Uterus (tissue), 4 donors: ENCODE measurements at places on chromosomes 5 and 9. TPM values are rescaled to one million over a fixed set of nuclear protein-coding genes. Genes with fewer than 3 reads are reported as not detected.

DNA sequence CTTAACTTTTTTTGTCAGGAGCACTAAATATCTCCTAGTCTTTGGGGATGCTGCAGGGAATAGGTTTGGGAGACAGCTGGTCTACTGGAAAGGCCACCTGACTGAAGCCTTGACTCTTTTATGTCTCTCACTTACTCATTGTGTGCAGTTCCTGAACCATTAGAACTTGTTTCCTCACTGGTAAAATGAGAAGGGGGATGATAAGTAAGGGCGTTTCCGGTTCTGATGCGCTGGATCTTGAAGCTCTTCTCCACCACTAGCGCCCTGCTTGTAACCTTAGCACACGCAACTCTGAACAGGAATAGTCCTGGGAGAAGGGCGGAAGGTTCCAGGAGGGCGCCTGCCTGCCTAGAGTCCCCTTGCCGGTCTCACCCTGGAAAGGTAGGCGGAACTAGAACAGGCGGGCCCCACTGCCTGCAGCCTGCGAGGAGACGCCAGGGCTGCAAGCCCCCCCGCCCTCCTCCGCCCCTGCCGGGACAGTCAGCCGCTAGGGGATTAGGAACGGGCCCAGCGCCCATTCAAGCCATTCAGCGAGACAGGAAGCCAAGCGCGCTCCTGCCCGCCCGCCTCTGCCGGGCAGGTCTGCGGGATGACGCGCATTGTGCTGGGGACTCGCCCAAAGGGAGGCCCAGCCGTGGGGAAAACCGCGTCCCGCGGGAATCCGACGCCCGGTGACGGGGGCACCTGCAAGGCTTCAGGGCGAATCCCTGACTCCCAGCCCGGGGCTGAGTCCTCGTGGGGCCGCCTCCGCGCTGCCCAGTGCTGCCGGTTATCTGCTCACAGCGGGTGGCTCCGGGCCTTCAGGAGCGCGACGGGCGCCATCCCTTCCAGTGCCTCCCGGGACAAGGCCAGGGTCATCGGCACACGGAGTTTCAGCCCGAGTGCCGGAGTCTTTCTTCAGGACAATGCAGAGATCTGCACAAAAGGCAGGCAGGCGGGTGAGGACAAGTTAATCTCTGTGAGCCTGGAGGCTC lies 44.0 kb upstream of the XPA start:
- peak; percentile 46 for DNase-seq
- no peaks in the 10 kb centered on the region for H3K4me1 ChIP-seq

- no peak for DNase-seq
- no peaks in the 10 kb centered on the region for H3K36me3 ChIP-seq
- H3K4me3 ChIP-seq = peak overlapping the region; percentile 94
- H3K4me1 ChIP-seq = peaks cover 17% of the 10 kb centered on the region
These were observed 668 bp downstream of the ETF1 start for GRCh38 chr5:138542180-138542955.

- no peak overlapping the region for H3K4me3 ChIP-seq
- DNase-seq = no peak
- no peaks in the 10 kb centered on the region for H3K36me3 ChIP-seq
- no peaks in the 10 kb centered on the region for H3K27me3 ChIP-seq
These were observed 323.1 kb upstream of the KCNN2 start for GRCh38 chr5:114038756-114039155.

DNA sequence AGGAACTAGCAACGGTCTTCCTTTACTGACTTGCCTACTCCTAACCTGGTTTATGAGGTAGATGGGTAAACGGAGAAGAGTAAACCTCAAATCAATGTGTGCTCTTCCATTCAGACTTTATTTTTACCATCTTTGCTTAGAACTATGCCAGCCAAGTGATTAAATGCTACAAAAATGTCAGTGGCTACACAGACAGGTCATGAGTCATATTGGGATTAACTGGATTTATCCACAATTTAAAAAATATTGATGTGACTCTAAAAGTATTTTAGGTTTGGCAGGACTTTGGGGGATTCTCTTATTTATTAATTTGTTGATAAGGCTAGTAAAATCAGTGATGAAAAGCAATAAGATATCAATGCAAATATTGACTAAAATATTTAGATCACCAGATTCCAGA lies 275.0 kb downstream of the PLK2 start:
- no peaks in the 10 kb centered on the region for H3K4me1 ChIP-seq
- H3K27me3 ChIP-seq = no peaks in the 10 kb centered on the region
- H3K36me3 ChIP-seq = no peaks in the 10 kb centered on the region

ODF2 gene
- 17.4 TPM for total RNA-seq

- no peak for DNase-seq
- no peaks in the 10 kb centered on the region for H3K36me3 ChIP-seq
- H3K27me3 ChIP-seq = no peaks in the 10 kb centered on the region
- H3K4me3 ChIP-seq = no peak overlapping the region
- no peaks in the 10 kb centered on the region for H3K4me1 ChIP-seq
- H3K27ac ChIP-seq = no peak overlapping the region
These were observed 5.3 kb downstream of the GAPT start for GRCh38 chr5:58496488-58496887.

ZNF483 gene
- total RNA-seq = 11.0 TPM

DNA sequence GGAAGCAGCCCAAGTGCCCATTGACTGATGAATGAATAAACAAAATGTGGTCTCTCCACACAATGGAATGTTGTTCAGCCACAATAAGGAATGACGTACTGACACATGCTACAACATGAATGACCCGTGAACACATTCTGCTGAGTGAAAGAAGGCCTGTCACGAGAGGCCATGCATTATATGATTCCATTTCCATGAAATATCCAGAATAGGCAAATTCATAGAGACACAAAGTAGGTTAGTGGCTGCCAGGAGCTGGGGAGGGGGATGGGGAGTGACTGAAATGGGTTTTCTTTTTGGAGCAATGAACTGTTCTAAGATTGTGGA lies 41.4 kb downstream of the BICD2 start:
- H3K4me1 ChIP-seq = no peaks in the 10 kb centered on the region
- H3K27me3 ChIP-seq = no peaks in the 10 kb centered on the region
- H3K4me3 ChIP-seq = no peak overlapping the region
- H3K27ac ChIP-seq = no peak overlapping the region
- no peak for DNase-seq

DNA sequence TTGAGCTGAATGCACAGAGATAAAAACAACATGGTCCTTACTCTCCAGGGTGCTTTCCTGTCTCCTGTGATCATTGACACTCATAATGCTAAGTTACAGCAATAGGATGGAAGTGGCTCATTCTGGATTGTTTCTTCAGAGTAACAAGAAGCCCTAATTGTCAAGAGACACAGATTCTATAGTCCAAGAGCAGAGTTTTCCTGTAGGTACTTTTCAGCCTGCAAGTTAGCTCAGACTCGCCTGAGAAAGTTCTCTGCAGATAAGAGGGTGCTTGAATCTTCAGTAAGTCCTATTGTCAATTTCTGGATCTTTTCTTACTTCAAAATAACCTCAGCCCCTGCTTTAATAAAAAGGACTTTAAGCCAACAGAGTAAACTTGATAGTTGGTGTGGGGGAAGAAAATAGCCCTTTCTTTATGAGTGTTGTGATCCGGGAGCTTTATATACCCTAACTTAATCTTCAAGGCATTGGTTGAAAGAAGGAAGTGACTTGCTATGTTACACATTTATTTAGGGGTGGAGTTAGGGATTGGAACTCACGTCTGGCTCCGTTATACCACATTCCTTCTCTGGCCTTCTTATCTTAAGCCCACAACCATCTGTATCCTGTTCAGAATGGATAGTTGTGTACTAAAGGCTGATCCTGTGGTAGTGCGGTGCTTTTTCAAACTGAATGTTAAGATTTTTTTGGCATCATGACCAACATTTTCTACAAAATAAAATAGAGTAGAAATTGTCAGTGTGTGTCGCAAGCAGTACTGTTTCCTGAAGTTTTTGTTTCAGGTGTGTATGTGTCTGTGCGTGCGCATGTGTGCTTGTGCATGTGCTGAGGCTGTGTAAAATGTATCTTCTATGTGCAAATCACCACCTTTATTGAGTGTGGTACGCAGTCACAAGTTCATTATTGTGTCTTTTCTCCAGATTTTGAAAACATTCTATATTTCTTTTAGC lies 173.9 kb downstream of the WDR70 start:
- H3K27me3 ChIP-seq = no peaks in the 10 kb centered on the region
- H3K27ac ChIP-seq = no peak overlapping the region
- H3K4me3 ChIP-seq = no peak overlapping the region

GRCh38 chr5:142872795-142873194 lies 102.6 kb downstream of the ARHGAP26 start:
- no peaks in the 10 kb centered on the region for H3K36me3 ChIP-seq
- no peak for DNase-seq
- H3K4me3 ChIP-seq = no peak overlapping the region
- no peak overlapping the region for H3K27ac ChIP-seq
- no peaks in the 10 kb centered on the region for H3K4me1 ChIP-seq
- H3K27me3 ChIP-seq = no peaks in the 10 kb centered on the region

GTF2H2 gene
- 44.4 TPM for total RNA-seq

- no peak for DNase-seq
- no peaks in the 10 kb centered on the region for H3K4me1 ChIP-seq
- no peak overlapping the region for H3K27ac ChIP-seq
- H3K4me3 ChIP-seq = no peak overlapping the region
- no peaks in the 10 kb centered on the region for H3K27me3 ChIP-seq
These were observed 34.1 kb upstream of the UNC5A start for GRCh38 chr5:176776141-176776865.

GRCh38 chr5:72222521-72222920 lies 97.5 kb downstream of the MRPS27 start:
- H3K27ac ChIP-seq = no peak overlapping the region
- no peaks in the 10 kb centered on the region for H3K4me1 ChIP-seq
- no peaks in the 10 kb centered on the region for H3K27me3 ChIP-seq
- H3K4me3 ChIP-seq = no peak overlapping the region
- DNase-seq = no peak

GRXCR2 gene
- total RNA-seq = not detected

- no peak overlapping the region for H3K27ac ChIP-seq
- no peaks in the 10 kb centered on the region for H3K27me3 ChIP-seq
- H3K4me1 ChIP-seq = no peaks in the 10 kb centered on the region
These were observed 188.5 kb upstream of the GRAMD2B start for GRCh38 chr5:126234563-126235195.

CLTA gene
- total RNA-seq = 145 TPM

DNA sequence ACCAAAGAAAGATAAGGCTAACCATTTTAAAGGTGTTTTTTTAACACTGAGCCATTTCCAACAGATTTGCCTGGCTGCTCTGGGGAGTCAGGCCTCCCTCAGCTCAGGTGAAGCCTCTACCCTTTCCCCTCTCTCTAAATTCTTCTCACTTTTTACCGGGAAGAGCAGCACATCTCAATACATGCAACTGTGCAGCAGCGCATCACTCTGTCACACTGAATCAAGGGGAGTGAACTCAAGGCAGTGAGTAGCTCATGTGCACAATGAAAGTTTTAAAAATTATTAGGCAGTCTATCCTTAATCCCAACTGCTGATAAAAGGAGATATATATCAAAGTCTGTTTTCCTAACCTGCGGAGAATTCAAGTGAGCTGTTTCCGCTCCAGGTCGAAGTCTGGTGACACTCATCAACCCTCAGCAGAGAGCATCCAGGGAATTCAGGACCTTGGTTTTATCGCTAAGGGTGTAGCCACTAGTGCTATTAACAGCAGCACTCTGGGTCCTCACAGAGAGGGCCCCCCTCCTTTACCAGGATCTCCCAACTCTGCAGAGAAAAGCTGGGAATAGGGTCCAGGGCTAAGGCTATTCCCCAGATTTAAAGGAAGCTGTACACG lies 1.0 kb downstream of the CEMIP2 start:
- H3K4me1 ChIP-seq = peaks cover 3% of the 10 kb centered on the region
- H3K36me3 ChIP-seq = no peaks in the 10 kb centered on the region
- H3K27ac ChIP-seq = peak overlapping the region; percentile 97
- H3K27me3 ChIP-seq = no peaks in the 10 kb centered on the region

GGTA1 gene
- 8.8 TPM for total RNA-seq

- H3K27ac ChIP-seq = no peak overlapping the region
- no peaks in the 10 kb centered on the region for H3K4me1 ChIP-seq
- no peak for DNase-seq
- no peak overlapping the region for H3K4me3 ChIP-seq
- H3K27me3 ChIP-seq = no peaks in the 10 kb centered on the region
These were observed 256.9 kb upstream of the ST8SIA4 start for GRCh38 chr5:101160002-101160401.

DNA sequence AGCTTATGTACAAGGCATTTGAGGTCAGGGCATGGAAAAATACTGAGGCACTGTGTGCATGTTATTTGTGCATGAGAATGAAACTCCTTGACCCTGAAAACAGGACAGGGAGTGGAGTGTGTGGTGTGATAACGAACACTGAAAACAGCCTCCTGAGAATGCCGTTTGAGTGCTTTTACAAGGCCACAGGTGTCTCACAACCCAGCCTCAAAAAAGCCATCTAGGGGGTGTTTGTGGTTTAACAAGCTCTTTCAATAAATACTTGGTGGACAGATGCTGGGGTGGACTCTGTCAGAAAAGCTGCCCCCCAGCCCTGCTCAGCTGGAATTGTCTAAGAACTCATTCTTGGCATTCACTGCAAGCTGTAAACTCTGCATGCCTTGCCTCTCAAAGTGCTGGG lies 94.0 kb upstream of the SLC25A48 start:
- no peak overlapping the region for H3K4me3 ChIP-seq
- DNase-seq = no peak
- no peaks in the 10 kb centered on the region for H3K36me3 ChIP-seq
- no peaks in the 10 kb centered on the region for H3K27me3 ChIP-seq
- H3K27ac ChIP-seq = no peak overlapping the region
- H3K4me1 ChIP-seq = no peaks in the 10 kb centered on the region

DNA sequence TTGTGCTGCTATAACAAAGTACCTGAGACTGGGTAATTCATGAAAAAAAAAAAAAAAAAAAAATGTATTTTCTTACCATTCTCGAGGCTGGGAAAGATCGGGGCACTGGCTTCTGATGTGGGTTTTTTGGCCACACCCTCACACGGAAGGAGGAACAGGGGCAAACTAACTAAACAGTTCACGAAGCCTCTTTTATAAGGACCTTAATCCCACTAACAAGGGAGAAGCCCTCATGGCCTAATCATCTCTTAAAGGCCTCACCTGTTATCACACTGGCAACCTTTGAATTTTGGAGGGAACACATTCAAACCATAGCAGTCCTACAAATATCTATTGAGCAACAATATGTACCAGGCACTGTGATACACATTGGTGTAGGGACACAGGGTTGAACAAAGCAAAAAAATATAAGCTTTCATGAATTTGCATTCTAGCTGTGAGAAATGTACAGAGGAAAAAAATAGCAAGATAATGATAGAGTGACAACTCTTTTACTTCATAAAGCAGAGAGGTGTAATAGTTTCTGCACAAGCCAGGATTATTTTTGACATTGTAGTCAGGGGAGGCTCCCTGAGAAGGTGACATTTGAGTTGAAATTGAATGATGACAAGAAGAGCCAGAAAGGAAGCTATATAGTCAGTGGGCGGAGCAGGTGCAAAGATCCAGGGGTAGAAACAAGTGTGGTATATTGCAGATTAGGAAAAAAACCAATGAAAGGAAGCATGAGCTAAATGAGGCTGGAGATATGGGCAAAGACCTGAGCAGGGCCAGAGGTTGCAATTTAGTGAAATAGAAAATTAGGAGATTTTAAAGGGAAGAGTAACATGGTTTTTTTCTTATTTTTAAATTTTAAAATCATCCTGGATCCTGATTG lies 68.1 kb upstream of the GRAMD2B start:
- H3K36me3 ChIP-seq = no peaks in the 10 kb centered on the region
- no peak overlapping the region for H3K4me3 ChIP-seq
- no peaks in the 10 kb centered on the region for H3K27me3 ChIP-seq
- DNase-seq = no peak
